ENCODE measurements at places on chromosomes 4 and X.

GRCh38 chr4:36269533-36270173 is 11.8 kb upstream of the DTHD1 start:
- DNase-seq, result no peak

DNA sequence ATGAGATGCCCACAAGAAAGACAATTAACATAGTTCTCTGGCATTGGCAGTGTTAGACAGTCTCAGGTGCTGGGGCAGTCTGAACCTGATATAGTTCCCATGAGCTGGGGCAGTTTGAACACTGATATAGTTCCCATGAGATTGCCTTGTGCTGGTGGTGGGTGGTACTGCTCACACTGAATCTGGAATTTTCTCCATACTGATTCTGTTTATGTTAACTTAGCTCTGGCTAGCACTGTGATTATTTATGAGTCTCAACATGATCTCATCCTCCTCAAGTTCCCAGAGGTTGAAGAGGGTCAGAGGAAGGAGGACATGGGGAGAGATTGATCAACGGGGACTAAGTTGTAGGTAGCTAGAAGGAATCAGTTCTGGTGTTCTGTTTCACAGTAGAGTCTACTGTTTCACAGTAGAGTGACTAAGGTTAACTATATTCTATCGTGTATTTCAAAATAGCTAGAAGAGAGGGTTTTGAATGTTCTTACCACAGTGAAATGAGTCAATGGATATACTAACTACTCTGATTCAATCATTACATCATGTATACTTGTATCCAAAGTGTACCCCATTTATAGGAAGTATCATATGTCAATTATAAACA is 379.9 kb downstream of the ADAM29 start:
- DNase-seq, result no peak

GRCh38 chr4:105715692-105716278 is 7.2 kb downstream of the GSTCD start:
- DNase-seq, result no peak

GRCh38 chrX:103651151-103651773 is 22.5 kb downstream of the TCEAL1 start:
- DNase-seq, result no peak

- DNase-seq, result no peak
Observed at GRCh38 chr4:81492606-81493230, 21.0 kb upstream of the RASGEF1B start.

GRCh38 chrX:10939424-10939823 is 171.7 kb upstream of the HCCS start:
- no peak for DNase-seq

GRCh38 chr4:6123976-6124375 is 76.4 kb downstream of the JAKMIP1 start:
- DNase-seq, result no peak

- no peak for DNase-seq
Observed at GRCh38 chr4:42357325-42357724, 40.0 kb upstream of the SHISA3 start.

GRCh38 chrX:19291086-19291485 is 52.6 kb upstream of the PDHA1 start:
- DNase-seq, result no peak

DNA sequence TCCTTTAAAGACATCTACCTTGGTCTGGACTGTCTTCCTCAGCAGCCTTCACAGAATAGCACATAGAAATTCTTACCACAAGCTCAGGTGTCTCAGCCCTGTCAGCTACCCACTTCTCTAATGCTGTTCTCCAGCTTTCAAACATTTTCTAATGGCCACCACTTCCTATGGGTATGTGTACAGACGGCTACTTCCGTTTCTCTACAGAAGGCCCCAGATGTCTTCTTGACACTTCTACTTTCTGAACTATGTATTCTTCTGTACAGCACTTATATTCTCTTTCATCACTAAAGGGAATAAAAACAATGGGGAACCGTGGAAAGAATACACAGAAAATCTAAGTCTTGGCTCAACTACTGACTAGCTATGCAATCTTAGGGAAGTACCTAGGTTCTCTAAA is 13.3 kb downstream of the OPHN1 start:
- no peak for DNase-seq

- DNase-seq, result no peak
Observed at GRCh38 chr4:148540622-148541326, 98.6 kb upstream of the NR3C2 start.

GRCh38 chrX:142201113-142201512 is 4.0 kb downstream of the MAGEC2 start:
- DNase-seq, result no peak

DNA sequence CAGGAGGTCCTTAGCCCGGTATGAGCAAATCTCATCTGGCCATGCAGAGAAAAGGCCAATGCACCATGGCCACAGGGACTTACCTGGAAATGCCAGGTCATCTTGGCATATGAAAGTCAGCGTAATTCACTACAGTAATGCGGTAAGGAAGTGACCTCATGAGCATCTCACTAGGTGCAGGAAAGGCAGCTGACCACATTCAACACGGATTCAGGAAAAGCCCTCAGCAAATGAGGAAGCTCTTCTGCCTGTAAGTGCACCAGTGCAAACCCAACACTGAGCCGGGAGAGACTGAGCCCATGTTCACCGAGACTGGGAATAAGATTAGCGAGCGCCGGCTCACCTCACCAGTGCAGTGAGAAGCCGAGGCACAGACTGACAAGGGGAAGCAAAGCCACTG is 23.7 kb downstream of the LRPAP1 start:
- no peak for DNase-seq

DNA sequence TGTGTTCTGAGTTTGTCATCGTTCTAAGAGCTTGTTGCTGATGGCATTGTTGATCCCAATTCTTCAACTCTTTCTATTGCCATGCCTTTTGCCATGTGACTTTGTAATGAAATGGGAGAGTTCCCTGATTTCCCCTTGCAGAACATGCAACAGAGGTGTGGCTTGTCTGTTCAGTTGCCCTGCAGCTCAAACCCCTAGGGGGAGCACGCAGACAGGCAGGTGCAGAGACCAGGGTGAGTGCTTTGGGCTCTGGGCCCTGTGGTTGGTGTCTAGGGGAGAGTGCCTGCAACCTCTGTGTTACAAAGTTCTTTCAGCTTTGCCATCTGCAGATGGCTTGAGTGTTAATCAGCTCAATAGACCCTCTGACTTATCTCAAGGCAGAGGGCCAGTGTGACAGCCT is 332.7 kb downstream of the MID1IP1 start:
- no peak for DNase-seq

DNA sequence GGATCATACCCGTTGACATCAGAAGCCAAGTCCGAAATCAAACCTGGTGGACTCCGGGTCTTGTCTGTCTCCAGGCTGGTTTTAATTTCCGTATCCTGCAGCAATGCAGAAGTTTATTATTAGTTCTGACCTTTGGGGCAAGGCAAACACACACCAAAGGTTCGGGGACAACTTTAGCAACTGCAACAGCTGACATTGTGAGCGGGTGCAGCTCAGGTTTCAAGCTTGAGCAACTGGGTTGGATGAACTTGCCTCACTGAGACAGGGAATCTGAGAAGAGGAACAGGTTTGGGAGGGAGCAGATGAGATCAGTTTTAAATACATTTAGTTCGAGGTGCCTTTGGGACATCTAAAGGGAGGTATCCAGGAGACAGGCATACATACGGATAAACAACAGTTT is 110.7 kb downstream of the GNL3L start:
- DNase-seq, result no peak

- no peak for DNase-seq
Observed at GRCh38 chr4:26765515-26765914, 95.1 kb upstream of the STIM2 start.

DNA sequence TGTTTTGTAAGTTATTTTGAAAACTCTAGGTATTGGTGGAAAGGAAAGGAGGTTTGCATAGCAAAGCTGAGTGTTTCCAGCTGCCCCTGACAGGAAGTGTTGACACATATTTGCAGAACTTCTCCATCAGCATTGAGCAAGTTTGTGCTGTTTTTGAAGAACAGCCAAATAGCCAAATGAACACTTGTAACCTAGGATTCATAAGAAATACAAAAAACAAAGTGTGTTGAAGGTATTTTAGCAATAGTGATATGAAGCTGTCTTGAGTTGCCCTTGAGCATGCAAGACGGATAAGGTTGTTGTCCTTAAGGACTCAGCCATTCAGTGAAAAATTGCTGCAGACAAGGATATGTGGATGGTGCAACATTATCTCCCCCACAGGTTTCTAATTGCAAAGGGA is 68.3 kb upstream of the PGM2 start:
- no peak for DNase-seq

DNA sequence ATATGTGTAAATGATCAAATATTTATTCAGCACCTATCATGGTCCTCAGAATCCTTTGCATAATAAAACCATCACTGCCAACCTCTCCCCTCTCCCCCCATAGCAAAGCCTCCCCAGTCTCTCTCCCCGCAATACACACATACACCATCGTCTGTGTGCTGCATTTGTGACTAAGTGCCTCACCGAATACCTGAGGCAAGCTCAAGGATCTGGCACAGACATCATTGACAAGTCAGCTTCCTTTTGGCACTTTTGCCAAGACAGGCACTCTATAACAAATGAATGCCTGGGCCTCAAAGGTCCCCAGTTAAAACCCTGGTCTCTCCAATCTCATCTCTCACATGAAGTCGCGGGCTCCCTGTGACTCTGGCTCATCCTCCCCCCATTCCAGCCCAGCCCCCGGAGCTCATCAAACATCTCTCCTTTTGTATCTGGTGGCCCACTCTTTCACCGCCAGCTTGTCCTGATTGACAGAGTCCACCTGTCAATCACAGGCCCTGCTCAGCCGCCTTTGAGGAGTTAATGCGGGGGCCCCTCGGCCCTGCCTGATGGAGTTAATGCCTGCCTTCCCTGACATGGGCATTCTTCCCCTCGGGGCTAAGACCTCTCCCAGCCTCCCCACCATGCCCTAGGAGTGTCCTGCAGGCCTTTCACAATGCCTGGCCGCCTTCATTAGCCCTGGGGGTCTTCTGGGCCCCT is 135.8 kb upstream of the ATP6AP2 start:
- no peak for DNase-seq

GRCh38 chrX:10747975-10748374 is 127.6 kb upstream of the MID1 start:
- no peak for DNase-seq

DNA sequence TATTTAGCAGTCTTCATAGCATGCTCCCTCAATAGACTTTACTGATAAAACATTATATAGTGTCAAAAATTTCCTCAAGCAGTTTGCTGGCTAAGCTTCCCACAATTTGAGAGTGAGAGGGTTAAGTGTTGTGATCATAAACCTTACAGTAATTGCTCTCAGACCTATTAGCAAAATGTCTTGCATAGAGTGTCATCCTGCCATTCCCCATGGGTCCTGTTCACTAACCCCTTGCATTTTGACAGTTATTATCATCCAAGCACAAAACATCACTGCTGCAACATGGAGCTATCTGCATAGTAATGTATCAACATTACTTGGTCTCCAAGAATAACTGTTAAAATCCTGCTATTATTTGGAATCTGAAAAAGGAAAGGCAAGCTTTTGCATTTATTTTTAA is 196.1 kb upstream of the GK2 start:
- no peak for DNase-seq

- no peak for DNase-seq
Observed at GRCh38 chr4:53189011-53189410, 176.8 kb downstream of the SCFD2 start.

- no peak for DNase-seq
Observed at GRCh38 chrX:11010476-11010875, 100.7 kb upstream of the HCCS start.

GRCh38 chr4:9895333-9895705 is 113.9 kb downstream of the DRD5 start:
- DNase-seq, result no peak

DNA sequence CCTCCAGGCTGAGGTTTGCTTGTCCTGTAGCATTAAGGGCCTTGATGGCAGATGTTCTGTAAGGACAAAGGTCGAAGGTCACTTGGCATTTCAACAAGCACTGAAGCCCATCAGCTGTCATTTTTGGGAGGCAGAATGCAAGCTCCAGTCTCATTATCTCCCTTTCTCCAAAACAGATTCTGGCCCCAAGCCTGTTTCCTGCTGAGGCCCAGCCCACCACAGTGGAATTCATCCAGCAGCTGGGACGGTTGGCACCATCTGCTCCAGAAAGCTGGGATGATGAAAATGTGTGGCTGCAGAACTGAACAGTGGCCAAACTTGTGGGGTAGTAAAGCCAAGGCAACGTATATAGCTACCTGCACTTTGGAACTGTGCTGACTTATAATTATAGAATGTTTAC is 17.7 kb upstream of the PPEF2 start:
- DNase-seq, result no peak

- no peak for DNase-seq
Observed at GRCh38 chrX:38175139-38175538, 45.5 kb downstream of the SRPX start.

DNA sequence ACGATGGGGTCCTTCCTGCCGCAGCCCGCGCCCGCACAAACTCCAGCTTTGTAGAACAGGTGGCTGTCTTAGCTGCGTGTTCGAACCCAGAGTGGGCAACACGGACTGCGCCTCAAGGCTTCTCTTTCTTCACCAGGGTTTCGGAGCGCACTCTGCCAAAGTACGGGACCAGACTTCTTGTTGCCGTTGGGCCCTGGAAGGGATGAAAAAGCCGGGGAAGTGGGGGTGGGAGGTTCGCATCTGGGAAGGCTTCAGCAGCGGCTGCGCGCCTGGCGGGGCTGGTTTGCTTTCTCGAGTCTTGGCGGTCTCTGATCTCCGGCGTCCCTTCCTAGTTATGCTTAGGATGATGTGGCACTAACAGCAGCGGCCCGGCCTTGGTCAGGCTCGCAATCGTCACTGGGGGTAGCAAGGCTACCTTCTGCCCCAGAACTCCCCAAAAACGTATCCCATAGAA is 673 bp downstream of the PARM1 start:
- DNase-seq, result no peak

- DNase-seq, result no peak
Observed at GRCh38 chrX:38363046-38363445, 10.6 kb downstream of the OTC start.
